ENCODE measurements at places on chromosomes 5 and 9.

- DNase-seq: no peak
These were observed 8.9 kb upstream of the ZNF454 start for GRCh38 chr5:178931846-178932760.

DNA sequence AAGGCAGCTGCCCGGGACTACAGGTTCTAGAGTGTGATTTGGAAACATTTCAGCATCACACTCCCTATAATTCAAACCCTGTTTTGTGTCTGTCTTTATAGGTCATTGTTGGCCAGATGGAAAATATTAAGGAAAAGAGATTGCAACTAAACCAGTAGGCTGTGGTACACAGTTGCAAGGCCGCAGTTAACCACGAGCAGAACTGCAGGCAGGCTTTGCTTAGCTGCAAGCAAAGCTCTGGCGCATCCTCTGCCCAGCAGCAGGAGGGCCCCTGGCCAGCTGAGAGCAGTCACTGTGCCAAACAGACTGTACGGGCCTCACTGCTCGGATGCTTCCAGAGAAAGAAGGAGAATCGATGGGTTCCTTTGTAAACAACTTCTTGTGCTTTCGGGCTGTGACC, 204.5 kb downstream of the DENND1A start:
- DNase-seq: no peak

- no peak for DNase-seq
These were observed 74.2 kb upstream of the ADCY2 start for GRCh38 chr5:7321724-7322123.

GRCh38 chr5:74895906-74896305, 29.7 kb upstream of the FAM169A start:
- DNase-seq: no peak

GRCh38 chr5:178083922-178084321, 29.4 kb upstream of the N4BP3 start:
- DNase-seq: no peak

DNA sequence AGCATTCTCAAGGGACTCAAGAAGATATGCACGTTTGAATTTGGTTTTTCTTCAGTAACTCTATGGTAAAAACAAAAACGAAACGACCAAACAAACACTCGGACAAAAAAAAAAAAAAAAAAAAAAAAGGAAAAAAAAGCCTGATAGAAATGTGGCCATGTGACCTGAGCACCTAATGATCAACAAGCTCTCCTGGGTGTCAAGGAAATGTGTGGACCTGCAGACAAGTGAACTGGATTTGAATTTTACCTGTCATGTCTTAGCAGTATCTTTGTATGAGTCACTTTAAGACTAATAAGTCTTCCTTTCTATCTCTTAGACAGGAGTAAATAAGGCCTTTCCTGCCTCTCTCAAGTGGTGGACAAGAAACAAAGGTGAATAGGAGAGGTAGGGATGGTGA, 190.6 kb upstream of the GRIA1 start:
- no peak for DNase-seq

DNA sequence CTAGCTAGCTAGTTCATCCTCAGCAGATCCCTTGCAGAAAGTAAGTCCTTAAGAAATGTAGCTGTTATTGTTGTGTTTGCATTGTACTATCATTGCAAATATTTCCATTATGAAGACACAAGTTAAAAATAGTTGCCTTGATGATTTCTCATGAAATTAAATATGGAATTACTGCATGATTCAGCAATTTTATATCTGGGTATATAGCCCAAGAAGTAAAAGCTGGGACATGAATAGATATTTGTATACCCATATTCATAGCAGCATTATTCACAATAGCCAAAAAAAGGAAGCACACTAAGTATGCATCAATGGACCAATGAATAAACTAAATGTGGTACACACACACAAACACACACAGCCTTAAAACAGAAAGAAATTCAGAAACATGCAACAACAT, 6.8 kb downstream of the IFNB1 start:
- no peak for DNase-seq

- no peak for DNase-seq
These were observed 485.7 kb downstream of the CSNK1G3 start for GRCh38 chr5:123997462-123998215.

GRCh38 chr5:133468596-133468995, 143.7 kb downstream of the FSTL4 start:
- no peak for DNase-seq

DNA sequence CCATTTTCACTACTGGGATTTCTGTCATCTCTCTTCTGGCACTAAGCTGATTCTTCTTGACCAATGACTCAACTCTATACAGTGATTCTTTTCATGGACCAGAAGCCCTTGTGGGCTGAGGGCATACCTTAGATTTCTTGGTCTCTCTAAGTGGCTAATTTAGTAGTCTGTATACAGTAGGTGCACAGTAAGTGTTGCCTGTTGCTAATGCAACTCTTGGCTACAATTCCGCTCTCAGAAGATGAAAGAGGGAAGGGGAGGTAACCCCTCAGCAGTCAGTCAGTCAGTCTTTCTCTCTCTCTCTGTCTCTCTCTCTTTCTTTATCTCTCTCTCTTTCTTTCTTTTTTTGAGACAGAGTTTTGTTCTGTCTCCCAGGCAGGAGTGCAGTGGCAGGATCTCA, 115.1 kb upstream of the PANK3 start:
- no peak for DNase-seq

- DNase-seq: no peak
These were observed 252.7 kb upstream of the GRIA1 start for GRCh38 chr5:153237671-153238332.

- no peak for DNase-seq
These were observed 3.2 kb upstream of the ALDH1B1 start for GRCh38 chr9:38389313-38389712.

- peak; percentile 31 for DNase-seq
These were observed 34.4 kb upstream of the MRPS30 start for GRCh38 chr5:44774279-44774880.

- no peak for DNase-seq
These were observed 90.7 kb downstream of the MAMDC2 start for GRCh38 chr9:70134360-70134759.

GRCh38 chr9:34379334-34380033, 2.8 kb upstream of the MYORG start:
- peak; percentile 83 for DNase-seq

- DNase-seq: no peak
These were observed 14.1 kb downstream of the POLR3G start for GRCh38 chr5:90488791-90489190.

GRCh38 chr5:180315762-180316212, 23.9 kb upstream of the MAPK9 start:
- DNase-seq: no peak

DNA sequence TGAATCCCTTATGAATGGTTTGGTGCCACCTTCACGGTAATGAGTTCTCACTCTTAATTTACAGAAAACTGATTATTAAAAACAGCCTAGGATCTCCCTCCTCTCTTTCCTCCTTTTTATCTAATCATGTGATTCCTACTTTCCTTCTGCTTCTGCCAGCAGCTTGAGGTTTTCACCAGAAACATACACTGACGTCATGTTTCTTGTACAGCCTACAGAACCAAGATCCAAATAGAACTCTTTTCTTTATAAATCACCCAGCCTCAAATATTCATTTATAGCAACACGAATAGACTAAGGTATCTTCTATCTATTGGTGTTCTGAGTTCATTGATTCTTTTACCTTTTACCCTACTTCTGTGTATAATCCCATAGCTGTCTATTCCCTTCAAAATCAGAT, 388.9 kb upstream of the CDH10 start:
- no peak for DNase-seq

DNA sequence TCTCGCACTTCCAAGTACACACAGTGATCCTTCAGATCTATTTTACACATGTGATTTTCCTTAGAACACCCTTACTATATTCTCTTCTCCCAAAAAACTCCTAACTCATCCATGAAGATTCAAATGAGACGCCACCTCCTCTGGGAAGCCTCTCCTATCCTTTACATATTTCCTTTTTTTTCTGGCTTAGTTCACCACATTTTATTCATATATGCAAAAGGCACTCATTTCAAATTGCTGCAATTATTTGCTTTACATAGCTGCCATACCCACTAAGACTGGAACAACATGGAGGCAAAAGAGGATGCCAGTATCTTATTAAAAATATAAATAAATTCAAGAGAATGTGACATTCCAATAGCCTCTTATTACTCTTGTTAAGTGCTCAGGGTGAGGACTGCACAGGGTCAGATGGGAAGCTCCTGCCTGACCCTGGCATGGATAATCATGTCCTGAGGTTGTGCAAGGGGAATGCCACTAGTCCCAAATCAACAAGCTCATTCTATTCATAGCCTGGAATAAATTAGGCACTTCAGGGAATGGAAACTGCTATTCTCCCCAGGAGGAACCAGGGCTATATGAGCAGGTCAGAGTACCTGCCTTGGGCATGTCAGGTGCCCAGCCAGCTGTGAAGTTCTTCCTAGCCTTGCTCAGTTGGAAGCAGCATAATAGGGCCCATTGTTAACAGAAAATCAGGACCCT, 262.9 kb downstream of the FBXL17 start:
- DNase-seq: no peak

DNA sequence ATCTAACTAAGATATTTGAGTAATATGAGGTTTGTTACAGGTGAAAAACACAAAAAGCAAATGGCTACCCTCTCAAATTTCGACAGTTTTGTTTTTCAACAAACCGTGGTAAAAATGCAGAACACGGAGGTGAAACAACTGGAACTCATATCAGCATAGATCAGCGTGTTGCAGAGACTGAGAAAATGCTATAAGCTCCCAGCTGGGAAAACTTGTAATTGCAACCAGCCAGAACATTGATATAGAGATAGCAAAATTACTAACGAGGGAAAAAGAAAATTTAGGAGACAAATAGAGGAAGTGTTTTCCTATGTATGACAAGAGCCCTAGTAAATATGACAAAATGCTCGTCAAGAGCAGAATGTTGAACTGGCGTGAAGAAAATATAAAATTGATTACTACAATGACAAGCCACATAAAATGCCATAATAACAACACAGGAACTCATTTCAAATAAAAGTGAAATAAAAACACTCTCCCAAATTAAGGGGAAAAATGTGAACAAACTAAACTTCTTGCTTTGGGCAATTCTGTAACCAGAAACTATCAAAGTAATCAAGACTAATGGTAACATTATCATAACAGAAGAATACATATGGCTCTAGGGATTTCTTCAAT, 1989.8 kb downstream of the EFNA5 start:
- DNase-seq: peak; percentile 2

GRCh38 chr9:14321517-14322130, 7.7 kb upstream of the NFIB start:
- no peak for DNase-seq

GRCh38 chr5:74400067-74400466, 240.5 kb downstream of the ENC1 start:
- DNase-seq: no peak

DNA sequence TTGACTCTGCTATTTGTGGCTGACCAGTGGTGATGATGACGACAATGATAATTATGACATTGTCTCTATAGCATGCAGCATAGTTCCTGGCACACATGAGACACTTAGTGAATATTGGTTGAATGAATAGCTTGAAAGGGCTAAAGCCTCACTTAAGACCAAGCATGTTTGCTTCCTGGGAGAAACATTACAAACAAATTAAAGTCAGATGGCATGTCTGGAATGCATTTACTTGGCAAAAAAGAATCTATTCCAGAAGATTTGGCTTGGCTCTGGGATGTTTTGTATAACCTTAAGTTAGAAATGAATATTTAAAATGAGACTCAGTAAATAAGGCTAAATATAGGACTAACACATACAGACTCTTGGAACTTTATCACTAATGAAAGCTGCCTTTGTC, 21.6 kb downstream of the GAS1 start:
- DNase-seq: no peak

DNA sequence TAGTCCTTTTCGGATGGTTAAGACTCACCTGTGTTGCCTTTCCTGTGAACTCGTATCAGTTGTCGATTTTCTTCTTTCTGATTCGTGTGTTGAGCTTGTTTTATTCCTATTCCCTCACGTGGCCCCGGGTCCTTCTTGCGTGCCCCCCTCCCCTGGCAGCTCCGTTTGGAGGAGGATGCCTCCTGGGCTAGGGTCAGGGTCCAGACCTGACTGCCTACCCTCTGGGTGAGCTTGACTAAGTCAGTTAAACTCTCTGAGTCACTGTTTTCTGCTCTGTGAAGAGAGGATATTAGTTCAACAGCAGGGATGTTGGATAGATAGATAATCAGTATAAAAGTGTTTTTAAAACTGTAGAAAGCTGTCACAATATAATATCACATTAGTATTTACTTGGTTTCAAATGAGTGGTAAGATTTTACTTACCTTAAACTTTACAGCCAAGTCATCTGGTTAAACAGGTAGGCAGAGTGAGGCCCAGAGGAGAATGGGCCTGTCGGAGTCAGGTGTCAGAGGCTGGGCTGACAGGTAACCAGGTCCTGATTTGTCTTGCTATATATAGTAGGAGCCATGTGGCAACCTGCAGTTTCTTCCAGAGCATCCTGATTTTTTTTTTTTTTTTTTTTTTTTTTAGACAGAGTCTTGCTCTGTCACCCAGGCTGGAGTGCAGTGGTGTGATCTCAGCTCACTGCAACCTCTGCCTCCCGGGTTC, 24.2 kb downstream of the PPARGC1B start:
- no peak for DNase-seq

DNA sequence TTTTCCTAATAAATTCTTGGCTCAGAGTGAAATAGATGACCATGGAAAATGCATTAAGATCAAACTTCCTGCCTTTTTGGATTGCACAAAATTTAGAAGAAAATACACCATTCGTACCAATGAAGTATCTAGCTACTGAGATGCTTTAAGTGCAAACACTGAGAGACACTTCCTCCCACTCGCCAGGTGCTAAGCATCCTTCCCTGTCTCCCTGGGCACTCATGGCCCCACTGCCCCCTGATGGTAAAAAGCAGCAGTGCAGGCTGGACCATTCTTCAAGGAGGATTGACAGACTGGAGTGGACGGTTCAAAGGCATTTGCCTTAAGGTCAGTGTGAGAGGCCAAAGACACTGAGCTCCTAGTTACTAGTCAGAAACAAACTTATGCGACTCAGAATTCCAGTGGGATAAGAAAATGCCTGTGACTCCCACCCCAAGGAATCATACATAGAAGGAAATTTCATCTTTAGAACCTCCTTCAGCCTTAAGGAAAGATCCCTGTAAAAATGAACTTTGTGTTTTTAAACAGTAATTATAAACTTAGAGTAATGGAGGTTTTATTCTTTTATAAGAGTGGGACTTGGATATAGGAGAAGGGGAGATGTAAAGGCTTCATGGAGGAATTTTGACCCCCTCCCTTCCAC, 86.0 kb upstream of the SLC30A5 start:
- peak; percentile 69 for DNase-seq

GRCh38 chr9:83935276-83935935, 14.2 kb upstream of the KIF27 start:
- DNase-seq: peak; percentile 18

DNA sequence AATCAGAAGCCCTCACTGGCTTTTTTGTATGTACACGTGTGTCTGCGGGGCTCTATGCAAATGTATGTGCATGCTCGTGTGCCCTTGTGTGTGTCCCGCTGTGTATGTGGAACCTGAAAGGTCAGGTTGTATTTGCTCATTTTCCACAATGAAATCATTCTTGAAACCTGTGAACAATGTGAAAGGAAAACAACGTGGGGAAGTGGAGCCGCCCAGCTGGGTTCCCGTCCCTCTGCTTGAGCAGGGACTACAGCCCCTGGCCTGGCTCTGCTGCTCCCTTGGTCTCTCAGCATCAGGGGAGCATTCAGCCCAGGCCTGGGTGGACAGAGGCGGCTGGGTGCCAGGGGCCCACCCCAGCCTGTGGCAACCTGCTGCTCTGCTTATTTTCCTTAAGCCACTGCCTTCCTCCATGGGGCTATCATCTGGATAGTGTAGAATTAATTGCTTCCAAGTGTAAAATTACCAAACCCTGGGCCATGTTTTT, 3.0 kb downstream of the ECSCR start:
- no peak for DNase-seq
